ENCODE measurements at places on chromosomes 7 and 10. TPM values are rescaled to one million over a fixed set of nuclear protein-coding genes. Genes with fewer than 3 reads are reported as not detected.

GRCh38 chr7:76201732-76202665 lies at the start of gene SRRM3:
Gene SRRM3 (plus strand): TSS chr7:76201896. CDS start chr7:76235067, 33,171 bp downstream.
- H3K27me3 ChIP-seq, result peaks cover 35% of the 10 kb centered on the region
- H3K36me3 ChIP-seq, result no peaks in the 10 kb centered on the region
- H3K4me1 ChIP-seq, result no peaks in the 10 kb centered on the region
- no peak within 1 kb of the TSS for H3K4me3 ChIP-seq
- no peak within 1 kb of the TSS for H3K27ac ChIP-seq

DNA sequence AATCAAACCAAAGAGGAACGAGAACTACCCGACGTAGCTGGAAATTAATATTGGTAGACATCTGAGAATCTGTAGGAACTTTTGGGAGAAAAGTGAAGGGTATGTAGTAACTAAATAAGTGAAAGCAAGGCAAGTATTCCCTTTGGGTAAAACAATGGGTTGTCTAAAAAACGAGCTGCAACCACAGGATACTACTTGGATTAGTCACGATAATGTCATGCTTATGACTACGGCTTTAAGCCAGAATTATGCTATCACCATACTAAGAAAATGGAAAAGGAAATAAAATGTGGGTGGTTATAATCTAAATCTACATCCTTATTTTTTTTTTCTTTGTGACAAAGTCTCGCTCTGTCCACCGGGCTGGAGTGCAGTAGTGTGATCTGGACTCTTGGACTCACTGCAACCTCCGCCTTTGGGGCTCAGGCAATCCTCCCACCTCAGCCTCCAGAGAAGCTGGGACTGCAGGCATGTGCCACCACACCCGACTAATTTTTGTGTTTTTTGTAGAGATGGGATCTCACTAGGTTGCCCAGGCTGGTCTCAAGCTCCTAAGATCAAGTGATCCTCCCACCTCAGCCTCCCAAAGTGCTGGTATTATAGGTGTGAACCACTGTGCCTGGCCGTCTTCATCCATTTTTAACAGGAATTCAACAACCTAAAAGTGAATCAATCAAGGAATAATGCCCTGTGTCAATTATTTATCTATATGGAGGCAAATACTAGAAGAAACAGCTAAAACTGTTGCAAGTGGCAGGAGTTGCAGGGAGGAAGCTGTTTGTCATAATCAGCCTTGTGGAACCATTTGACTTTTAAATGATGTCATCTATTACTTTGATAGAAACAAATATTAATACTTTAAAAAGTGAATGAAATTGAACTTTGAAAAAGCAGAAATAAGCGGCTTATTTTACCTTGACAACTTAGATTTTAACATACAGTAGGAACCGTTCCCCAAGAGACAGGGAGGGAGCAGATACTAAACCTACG lies 189.3 kb downstream of the PRPF18 start:
- H3K4me3 ChIP-seq, result no peak overlapping the region
- no peak overlapping the region for H3K27ac ChIP-seq
- no peaks in the 10 kb centered on the region for H3K4me1 ChIP-seq

- no peaks in the 10 kb centered on the region for H3K27me3 ChIP-seq
- DNase-seq, result no peak
- H3K36me3 ChIP-seq, result no peaks in the 10 kb centered on the region
- no peak overlapping the region for H3K4me3 ChIP-seq
Observed at GRCh38 chr7:153322991-153323390, 563.4 kb downstream of the ACTR3B start.

DNA sequence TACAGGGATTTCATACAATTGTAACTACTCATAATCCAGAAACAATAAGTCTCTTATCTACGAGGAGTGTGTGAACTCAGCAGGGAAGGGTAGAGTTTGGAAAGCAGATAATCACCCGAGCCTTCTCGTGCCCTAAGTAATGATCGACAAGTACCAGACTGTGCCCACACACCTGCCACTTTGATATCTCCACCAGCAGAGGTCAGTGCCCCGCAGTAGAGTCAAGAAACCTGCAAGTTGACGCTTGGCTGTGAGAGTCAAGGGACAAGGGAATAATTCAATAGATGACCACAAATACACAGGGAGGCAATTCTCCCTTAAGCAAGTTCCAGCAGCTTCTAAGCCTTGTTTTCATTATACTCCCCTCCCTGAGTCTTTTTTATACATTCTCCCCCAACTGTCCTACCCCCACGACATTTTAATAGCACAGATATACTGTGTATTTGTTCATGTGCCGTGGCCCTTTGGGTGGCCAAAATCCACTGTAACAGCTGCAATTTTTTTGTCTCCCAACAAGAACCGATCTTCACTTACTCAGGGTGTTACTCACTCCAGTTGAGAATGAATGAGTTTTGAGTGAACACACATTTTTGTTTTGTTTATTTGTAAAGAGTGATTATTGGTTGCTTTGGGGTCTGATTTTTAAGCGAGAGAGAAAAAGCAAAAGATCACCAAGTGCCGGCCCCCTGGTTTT lies 106.9 kb upstream of the RHEB start:
- no peak overlapping the region for H3K27ac ChIP-seq
- DNase-seq, result no peak
- H3K27me3 ChIP-seq, result no peaks in the 10 kb centered on the region
- no peak overlapping the region for H3K4me3 ChIP-seq

DNA sequence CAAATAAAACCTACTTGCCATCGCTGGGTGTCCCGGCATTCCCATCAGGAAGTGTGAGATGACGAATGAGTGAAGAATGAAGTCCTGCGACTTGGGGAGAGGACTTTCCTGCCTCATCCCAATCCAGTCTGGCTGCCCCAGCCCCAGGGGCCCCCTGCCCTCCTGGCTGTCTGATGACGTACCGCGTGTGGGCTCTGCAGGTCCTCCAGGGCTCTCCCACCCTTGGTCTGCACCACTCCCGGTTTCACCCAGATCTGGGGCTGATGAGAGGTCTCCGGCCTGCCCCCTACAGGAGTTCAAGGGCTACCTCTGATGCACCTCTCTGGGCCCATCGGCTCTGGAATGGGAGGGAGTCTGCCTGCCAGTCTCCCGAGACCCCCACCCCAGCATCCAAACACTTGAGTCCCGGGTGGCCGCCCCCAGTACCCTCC lies 9.8 kb downstream of the ATP6V1F start:
- DNase-seq, result no peak
- H3K4me3 ChIP-seq, result no peak overlapping the region
- no peaks in the 10 kb centered on the region for H3K27me3 ChIP-seq

DNA sequence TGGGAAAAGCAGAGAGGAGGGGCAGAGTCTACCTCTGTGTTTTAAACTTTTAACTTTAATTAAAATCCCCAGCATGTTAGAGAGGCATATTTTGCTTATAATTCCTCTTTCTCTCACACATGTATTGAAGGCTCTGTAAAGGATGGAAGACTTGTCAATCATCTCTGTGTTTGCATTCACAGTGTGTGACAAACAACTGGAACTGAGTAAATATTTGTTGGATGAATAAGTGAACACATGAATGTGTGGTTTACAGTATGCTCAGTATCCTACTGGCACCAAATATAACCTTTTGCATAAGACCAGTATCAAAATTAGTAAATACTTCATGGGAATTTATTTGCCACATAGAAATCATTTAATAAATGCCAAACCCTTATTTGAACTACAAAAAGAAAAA lies 829.0 kb downstream of the GRID1 start:
- no peak overlapping the region for H3K27ac ChIP-seq
- no peak overlapping the region for H3K4me3 ChIP-seq
- H3K4me1 ChIP-seq, result no peaks in the 10 kb centered on the region
- no peaks in the 10 kb centered on the region for H3K36me3 ChIP-seq
- DNase-seq, result no peak

GRCh38 chr10:13820964-13821337 lies 234.2 kb downstream of the PRPF18 start:
- no peak for DNase-seq
- H3K4me3 ChIP-seq, result no peak overlapping the region
- no peak overlapping the region for H3K27ac ChIP-seq
- H3K36me3 ChIP-seq, result no peaks in the 10 kb centered on the region
- no peaks in the 10 kb centered on the region for H3K27me3 ChIP-seq

GRCh38 chr10:78458983-78459638 lies 425.4 kb downstream of the RPS24 start:
- H3K4me3 ChIP-seq, result no peak overlapping the region
- H3K27ac ChIP-seq, result no peak overlapping the region
- DNase-seq, result no peak
- no peaks in the 10 kb centered on the region for H3K27me3 ChIP-seq
- H3K4me1 ChIP-seq, result no peaks in the 10 kb centered on the region

SLC39A12 gene
- not detected for total RNA-seq

IL6 gene
- 3.3 TPM for total RNA-seq

MPP7 gene
- 1.5 TPM for total RNA-seq

ACHE gene
- total RNA-seq, result not detected

Data from tibial nerve (tissue), 4 donors.